ENCODE measurements at places on chromosomes 5 and 9. TPM values are rescaled to one million over a fixed set of nuclear protein-coding genes. Genes with fewer than 3 reads are reported as not detected.

Gene SPINK4
- total RNA-seq, result not detected

Gene OR2S2
- total RNA-seq, result not detected

Gene QRFP
- total RNA-seq, result not detected

Gene HMMR
- total RNA-seq, result 7.9 TPM

Gene OGN
- total RNA-seq, result 2.4 TPM

Gene FGFR4
- 8.2 TPM for total RNA-seq

Data from suprapubic skin (tissue), 4 donors.